ENCODE measurements at places on chromosomes 1 and 21. TPM values are rescaled to one million over a fixed set of nuclear protein-coding genes. Genes with fewer than 3 reads are reported as not detected.

GRCh38 chr1:97089173-97089572 is 367.6 kb downstream of the PTBP2 start:
- no peak for DNase-seq

RBP7 gene
- 35.7 TPM for total RNA-seq

DNA sequence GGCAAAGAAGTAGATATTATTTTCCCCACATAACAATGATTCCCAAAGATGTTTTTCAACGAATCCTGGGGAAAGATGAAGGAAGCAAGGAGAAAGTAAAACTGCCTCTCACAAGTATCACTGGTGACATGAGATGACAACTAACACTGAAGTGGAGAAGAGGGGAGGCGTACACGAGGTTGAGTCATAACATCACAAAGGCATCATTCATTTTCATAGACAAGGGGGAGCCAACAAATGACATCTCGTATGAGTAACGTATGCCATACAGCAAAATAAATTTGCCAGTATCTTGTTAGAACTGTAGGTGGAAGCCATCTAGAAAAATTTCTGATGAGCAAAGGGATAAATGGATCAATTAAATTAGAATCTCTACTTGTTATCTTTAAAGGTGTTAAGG is 56.6 kb downstream of the ATP1B1 start:
- no peak for DNase-seq

GRCh38 chr1:239428120-239428710 is 41.8 kb downstream of the CHRM3 start:
- no peak for DNase-seq

KCNH1 gene
- total RNA-seq, result 0.32 TPM

- DNase-seq, result no peak
Observed at GRCh38 chr1:161836018-161836417, 69.9 kb downstream of the ATF6 start.

DNA sequence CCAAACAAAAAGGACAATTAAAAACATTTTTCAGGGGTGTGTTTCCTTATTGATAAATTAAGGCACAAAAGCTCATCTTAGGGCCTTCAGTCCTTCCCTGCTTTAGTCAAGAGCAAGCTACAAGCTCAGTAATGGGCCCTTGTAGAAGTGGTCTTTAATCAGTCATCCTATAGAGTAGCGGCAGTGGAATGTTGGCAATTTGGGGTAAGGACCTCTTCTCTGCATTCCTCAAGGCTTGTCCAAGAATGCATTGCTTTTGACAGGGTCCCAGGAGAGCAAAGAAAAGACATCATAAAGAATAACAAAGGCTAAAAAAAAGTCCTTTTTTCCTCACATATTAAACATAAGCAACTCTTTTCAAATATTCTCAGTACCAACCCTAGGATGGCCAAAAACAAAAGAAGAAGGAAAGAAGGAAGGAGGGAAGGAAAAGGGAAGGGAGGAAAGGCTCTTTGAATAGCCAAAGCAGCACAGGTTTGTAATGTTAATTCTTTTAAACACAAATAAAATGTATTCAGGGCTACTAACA is 27.3 kb upstream of the CAMK1G start:
- DNase-seq, result no peak

GRCh38 chr1:47436304-47436978 is 1.4 kb upstream of the FOXD2 start:
- DNase-seq, result peak; percentile 94

- no peak for DNase-seq
Observed at GRCh38 chr1:60886793-60887331, 195.5 kb upstream of the NFIA start.

DNA sequence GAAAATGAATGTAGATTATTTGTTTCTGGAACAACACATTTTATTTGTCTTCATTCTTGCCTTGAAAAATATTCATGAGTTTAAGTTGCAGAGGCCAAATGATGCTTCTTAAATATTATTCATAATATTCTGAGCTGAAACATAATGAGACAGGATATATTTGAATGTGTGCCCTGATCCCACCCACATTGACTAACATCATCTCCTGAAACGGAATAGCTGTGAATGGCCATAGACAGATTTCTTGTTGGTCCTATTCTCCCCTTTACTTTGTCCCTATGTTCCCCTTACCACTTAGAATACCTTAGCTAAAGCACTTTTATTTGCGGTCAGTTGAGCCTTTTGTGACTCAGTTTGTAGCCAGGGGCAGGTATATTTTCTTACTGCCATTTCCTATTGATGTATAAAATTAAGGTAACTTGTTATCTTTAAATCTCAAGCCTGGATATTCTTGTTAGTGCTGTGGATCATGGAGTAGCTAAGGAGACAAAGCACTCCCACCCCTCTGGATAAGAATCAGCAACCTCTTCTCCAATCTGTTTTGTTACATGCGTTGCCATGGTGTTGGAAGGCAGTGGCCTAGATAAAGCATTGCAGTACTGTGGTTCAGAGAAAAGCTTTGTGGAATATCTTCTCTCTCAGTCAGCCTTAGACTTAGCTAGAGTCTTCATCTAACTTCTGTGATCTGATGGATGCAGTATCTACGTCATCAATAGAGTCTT is 478.5 kb upstream of the DEPDC1 start:
- no peak for DNase-seq

Data from posterior vena cava (tissue), 2 donors.